ENCODE measurements at places on chromosomes 7 and 10.
A peak's percentile ranks its signal among the peaks of the same experiment; 100 is the strongest.

- no peak for DNase-seq
Measured at GRCh38 chr10:43218206-43218950, 48.5 kb downstream of the RASGEF1A start.

DNA sequence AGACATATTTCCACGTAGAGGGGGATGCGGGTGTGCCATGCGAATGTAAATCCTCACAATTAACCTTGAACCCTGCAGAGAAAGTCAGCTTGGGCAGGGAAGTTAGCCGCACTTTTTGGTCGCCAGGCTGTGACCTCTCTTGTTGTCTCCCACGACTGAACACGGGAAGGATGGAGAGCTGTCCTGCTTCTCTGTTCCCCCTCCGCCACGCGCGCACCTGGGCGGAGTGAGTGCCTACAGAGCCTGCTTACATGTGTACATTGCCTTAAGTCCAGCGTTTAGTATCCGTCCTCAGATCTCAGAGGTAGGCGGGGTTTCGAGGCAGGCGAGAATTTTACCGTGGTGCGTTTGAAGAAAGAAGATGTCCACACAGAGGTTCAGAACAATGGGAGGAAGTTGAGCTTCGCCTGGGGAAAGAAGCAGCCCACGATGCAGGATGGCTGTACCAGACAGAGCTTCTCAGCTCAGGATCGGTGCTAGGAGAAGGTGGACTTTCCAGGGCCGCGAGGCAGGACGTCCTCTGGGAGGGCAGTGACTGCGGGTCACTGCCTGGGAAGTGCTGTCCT is 482 bp upstream of the ERCC6 start:
- DNase-seq = peak; percentile 2

DNA sequence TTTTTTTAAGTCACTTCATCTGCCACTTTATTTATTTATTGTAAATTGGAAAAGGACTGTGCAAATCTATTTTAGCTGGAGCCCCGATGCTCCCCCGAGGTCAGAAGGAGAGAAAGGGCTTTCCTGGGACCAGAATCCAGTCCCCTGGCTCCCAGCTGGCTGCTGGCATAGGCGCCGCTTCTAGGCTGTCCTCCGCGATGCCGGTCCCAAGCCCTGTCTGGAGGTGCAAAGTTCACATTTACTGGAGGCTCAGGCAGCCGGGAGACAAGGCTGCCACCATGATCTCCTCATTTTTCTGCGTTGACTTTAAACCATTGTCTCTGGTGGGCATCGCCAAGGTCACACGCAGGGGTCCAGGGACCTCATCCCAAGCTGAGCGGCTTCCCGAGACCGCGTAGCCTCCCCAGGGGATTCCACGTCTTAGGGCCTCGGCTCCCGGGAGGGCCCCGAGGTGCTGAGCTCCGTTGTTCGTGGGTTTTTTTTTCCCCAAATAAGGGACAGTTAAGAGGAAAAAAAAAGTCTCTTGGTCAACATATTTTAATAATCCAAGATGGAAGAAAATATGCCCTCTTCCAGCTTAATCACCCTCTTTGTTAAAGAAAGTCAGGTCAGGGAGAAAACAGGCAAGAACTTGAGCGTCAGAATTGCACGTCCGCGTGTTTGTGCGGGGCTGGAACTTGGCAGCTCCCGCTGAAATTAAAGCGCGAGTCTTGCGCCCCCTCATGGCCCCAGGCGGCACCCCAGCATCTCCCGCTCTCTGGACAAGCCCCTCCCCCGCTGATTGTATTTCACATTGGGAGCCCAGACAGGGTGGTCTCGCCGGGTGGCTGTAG is 11.9 kb downstream of the RGR start:
- DNase-seq = peak; percentile 43

DNA sequence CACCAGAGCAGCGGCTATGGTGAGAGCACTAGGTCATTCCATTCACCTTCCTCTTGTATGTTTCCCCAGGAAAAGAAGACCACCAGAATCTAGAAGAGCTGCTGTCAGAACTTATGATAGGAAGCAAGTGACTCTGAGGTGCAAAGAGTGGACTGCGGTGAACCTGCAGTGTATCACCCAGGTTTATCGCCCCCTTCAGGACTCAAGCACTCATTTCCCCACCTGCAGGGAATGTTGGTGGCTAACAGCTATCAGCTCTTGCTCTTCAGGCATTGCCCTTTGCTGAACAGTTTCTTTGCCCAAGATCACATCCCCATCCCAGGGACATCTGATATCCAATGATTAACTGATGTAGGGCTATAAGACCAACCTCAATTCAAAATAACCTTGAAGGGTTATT is 66.3 kb upstream of the IL6 start:
- no peak for DNase-seq

- DNase-seq = no peak
Measured at GRCh38 chr7:75639886-75640190, 98.9 kb downstream of the HIP1 start.

DNA sequence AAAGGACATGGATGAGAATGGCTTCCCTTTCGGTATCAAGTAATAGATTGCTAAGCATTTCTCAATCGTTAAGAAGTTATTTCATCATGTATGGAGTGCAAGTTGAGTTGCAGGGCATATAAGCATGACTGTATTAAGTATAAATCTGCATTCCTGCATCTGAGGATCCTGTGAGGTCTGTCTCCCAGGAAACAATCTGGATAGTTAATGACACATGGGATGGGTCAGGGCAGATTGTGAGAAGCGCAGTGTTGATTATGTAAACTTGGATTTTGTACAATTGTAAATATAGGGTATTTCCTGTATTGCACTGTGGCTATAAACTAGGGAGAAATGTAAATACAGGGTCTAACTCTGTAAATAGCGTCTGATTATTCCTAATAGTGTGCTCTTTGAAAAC is 102.6 kb downstream of the PLXDC2 start:
- DNase-seq = no peak

- no peak for DNase-seq
Measured at GRCh38 chr7:41029072-41029499, 673.8 kb downstream of the INHBA start.

DNA sequence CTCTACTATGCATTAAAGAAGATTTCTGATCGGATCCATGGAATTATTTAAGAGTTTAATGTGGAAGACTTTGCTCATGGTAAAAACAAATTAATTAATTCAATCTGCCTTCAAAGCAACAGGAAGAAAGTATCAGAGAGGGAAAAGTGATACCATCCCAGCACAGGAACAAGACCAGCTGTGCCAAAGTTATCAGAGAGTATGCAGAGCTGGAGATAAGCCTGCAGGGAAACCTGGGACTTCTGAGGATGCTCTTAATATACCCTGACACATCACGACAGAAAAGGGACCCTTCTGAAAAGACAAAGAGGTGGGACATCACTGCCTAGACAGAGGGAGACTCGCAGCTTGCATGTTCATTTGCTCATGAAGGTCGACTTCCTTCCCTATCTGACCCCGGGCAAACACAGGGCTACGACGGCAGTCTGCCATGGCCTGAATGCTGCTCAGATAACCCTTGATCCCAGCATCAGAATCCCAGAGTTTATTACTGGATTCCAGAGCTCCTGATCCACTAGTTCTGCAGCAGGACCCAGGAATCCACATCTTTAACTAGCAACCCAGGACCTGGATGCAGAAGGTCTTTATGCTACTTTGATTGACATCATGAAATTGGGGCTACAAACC is 29.5 kb downstream of the FAM171A1 start:
- no peak for DNase-seq

DNA sequence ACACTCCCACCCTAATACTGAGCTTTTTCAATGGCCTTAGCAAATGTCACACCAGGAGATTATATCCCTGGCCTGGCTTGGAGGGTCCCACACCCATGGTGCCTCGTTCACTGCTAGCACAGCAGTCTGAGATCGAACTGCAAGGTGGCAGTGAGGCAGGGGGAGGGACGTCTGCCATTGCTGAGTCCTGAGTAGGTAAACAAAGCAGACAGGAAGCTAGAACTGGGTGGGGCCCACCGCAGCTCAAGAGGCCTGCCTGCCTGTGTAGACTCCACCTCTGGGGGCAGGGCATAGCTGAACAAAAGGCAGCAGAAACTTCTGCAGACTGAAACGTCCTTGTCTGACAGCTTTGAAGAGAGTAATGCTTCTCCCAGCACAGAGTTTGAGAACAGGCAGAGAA is 338.9 kb upstream of the MBL2 start:
- no peak for DNase-seq

DNA sequence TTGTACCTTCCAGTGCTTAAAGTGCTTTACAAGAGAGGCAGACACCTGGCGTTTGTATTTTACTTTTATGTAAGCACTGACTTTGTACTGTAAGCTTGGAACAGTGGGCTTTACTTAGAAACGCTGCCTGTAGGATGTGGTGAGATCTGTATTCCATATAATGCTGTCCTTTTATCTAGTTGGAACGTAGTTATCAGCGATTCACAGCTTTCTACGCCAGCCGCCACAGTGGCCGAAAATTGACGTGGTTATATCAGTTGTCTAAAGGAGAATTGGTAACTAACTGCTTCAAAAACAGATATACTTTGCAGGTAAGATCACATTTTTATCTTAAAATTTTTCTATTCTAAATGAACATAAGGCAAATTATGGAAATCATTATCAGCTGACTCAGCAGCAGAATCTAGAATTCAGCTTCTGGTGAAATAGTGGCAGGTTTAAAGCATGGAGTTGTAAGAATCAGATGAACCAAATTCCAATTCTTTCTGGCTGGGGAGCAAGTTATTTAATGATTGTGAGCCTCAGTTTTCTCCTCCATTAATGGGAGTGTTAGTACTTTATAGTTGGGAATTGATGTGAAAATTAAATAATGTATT is 91.5 kb downstream of the CUL1 start:
- no peak for DNase-seq

DNA sequence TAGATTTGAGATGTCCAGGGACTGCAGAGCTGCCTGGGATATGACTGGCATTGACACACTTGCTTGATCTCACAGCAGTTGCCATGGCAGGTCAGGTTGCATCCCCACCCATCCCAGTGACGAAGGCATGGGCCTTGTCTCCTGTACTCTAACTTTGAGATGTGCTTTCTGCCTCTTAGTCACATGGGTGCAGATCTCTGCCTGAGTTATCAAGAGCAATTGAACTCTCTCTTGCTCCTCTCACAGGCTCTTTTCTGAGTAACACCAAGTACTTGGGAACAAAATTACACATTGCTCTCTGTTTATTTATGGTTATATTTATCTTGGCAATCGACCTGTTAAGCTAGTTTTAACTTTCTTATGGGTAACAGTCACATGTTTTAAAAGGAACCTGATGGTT is 237.3 kb downstream of the NSUN6 start:
- DNase-seq = no peak

- DNase-seq = no peak
Measured at GRCh38 chr7:88111954-88112471, 107.8 kb downstream of the SRI start.

GRCh38 chr7:22851145-22851544 is 28.5 kb upstream of the TOMM7 start:
- no peak for DNase-seq

- DNase-seq = no peak
Measured at GRCh38 chr10:48805848-48806247, 121.2 kb downstream of the WDFY4 start.

GRCh38 chr10:116952729-116953128 is 52.3 kb downstream of the SHTN1 start:
- no peak for DNase-seq

DNA sequence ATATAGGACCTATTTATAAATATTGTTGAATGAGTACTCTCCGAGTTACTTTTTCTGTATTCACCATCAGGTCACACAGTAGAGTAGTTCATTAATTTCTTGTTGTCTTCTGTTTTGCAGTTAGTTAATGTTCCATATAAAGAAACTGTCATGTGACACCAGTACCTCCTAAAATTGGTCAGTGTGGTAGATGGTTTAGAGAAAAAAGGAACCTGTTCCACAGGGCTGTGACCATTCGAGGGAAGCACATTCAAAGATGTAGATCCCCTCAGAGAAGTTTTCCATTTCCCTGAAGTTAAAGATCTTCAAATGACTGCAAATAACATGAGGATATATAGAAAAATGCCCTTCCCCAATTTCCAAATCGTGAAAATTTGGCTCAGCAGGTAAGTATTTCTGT is 45.7 kb downstream of the PRPF18 start:
- DNase-seq = no peak

DNA sequence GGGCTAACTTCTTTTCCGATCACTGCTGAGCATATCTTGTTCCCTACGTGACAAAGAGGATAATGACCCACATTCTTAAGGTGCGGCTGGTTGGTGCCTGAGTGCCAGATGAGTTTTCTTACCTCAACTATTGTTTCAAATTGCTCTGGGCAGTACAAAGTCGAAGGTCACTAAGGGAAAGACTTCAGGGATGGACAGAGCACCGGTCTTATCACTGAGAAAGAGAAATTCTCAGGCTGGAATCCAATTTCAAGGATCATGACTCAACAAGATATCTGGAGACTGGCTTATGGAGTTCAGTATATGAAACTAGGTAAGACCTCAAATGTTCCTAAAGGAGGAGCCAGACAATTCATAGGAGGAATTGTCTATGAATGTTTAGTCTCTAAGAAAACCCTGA is 780.3 kb downstream of the SUGCT start:
- no peak for DNase-seq

DNA sequence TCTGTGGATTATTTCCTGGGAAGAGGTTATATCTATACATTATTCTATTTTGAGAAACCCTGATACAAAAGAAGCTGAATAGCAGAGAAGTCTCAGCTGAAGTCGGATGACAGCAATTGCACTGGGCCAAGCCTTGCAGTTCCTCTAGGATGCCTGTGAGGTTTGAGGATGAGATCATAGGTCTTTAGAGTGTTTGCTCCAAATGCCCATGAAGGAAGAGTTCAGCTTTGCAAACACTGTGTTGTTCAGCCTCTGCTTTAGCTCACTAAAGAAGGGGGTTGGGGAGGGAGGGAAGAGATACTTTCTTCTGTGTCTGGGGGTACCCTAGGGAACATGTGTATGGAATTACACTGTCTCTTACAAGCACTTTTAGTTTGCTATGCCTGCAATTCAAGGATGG is 282.5 kb upstream of the NRP1 start:
- no peak for DNase-seq

- no peak for DNase-seq
Measured at GRCh38 chr10:133117688-133118071, 30.0 kb downstream of the ADGRA1 start.

GRCh38 chr7:66847879-66848790 is 72.9 kb upstream of the TMEM248 start:
- no peak for DNase-seq

- DNase-seq = no peak
Measured at GRCh38 chr7:23205909-23206767, 24.3 kb downstream of the NUP42 start.

DNA sequence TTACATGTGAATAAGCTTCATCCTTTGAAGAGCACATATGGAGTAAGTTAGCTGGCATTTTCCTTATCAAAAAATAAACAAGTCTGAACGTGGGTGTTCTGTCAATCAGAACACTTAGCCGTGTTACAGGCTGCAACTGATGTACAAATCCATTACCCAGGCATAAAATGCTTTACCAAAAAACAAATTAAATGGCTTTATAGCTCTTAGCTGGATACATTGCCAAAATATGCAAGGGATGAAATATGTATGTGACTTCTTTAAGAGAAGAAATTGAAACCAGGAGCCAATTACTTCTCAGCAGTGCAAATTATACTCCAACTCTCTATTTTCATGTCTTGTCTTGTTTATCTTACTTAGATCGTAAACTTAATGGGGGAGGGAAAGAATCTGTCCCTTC is 214.8 kb downstream of the DGKB start:
- no peak for DNase-seq
